ENCODE measurements at places on chromosomes 16 and 17.

GRCh38 chr17:46171939-46172338, 21.3 kb downstream of the KANSL1 start:
- DNase-seq = no peak

DNA sequence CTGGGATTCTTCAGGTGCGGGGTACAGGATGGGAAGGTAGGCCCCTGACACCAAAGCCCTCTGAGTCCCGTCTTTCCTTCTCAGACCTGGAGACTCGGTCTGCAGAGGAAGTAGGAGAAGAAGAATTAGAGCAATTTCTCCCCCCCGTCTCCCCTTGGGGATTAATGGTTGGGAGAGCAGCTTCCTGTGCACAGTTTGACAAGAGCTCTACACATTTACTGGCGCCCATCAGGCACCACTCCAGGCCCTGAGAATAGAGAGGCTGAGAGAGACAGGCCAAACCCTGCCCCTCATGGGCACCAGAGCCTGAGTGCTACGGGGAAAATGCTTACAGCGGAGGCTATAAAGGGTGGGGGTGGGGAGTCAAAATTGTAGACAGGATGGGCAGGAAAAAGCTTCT, 3.5 kb upstream of the C16orf74 start:
- DNase-seq = no peak

DNA sequence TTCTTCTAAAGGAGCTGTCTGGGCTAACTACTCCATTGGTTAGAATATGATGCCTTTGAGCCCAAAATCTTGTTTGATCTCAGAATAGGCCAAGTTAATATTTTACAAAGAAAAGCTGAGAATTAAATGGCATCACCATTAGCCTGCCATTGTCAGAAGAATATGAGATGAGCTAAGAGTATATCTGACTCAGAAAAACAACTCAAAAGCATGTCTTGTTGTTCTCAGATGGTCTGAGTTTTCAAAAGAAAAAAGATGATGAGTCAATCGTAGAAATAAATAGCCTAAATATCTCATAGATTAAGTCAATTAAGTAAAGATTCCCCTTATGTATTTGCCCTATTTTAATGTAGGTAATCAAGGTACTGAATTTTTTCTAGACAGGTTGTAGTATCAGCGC, 197.1 kb upstream of the TBX2 start:
- no peak for DNase-seq

DNA sequence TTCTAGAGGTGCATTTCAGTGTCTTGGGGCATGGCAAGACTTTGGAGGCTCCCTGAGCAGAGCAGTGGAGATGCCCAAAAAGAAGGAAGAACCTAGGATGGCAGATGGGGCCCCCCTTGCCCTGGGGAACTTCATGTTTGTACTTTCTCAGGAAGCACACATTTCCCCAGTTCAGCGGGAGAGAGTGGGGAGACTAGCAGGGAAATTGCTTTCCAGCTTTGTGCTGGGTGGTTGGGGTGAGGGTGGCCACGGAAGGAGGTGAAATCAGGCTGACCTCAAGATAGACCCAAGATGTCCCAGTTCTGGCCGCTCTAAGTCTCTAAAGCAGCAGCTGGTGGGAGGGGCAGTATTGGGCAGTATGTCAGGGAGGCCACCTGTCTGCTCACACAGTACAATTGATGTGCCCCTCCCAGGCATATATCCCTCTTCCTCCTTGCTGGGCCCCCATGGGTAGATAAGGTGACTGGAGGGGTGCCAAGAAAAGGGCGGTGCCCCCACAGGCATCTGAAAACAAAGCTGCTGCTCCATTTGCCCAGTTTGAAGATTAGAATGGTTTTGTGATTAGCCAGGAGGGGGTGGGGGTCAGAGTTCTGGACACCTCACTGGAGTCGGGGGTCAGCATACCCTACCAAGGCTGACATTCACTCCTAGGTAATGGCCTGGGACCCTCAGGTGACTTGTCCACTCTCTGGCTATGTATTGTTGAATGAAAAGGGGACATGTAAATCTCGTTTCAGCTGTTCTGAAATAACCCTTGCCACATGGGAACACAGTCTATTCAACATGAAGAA, 17.1 kb upstream of the NAGLU start:
- DNase-seq = no peak

GRCh38 chr16:66681676-66682075, 14.9 kb downstream of the CMTM4 start:
- no peak for DNase-seq

DNA sequence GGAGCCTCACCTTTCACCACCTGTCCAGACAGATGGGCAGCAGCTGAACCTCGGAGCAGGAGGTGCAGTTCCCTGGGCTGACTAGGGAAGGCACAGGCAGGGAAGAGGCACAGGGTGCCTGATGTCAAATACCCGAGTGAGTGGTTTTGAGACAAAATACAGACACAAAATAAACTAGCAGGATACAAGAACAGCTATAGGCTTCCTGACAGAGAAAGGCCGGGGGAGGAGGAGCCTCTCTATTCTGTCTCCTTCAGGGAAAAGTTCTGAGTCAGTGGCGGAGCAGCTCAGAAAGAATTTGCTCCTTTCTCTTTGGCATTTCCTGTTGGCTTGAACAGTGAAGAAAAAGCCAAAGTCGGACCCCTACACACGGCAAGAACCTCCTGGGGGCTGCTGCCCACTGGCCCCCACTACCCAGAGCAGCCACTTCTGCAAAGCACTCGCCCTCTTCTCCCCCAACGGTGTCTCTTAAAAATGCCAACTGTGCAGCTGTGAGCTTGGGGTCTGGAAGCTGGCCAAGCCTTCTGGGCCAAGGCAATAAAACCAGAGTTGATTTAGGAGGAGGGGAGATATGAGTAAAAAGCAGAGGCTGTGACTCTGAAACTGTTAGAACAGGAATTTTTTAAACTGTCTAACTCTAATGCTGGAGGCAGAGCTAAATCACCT, 14.4 kb upstream of the FAAP100 start:
- DNase-seq = no peak
